Right cardiac atrium (tissue), 5 donors: ENCODE measurements at places on chromosomes 6 and 20. TPM values are rescaled to one million over a fixed set of nuclear protein-coding genes. Genes with fewer than 3 reads are reported as not detected.

DNA sequence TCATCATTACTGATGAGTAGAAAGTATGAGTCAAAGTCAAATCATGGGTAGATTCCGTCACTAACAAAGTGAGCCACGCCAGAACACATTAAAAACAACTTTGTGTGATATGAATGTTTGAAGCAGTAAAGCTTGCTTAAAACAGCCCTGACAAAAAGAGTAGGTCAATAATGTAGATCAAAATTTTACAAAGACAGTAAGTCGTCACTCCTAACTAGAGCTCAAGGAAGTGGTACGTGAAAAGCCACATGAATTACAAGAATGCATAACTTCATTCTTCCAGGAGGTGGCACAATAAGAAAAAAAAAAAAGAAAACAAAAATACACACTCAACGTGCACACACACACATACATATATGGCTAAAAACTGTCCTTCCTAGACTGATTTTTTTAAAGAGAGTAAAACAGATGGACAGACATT lies 69.9 kb downstream of the HACE1 start:
- no peak for DNase-seq

DNA sequence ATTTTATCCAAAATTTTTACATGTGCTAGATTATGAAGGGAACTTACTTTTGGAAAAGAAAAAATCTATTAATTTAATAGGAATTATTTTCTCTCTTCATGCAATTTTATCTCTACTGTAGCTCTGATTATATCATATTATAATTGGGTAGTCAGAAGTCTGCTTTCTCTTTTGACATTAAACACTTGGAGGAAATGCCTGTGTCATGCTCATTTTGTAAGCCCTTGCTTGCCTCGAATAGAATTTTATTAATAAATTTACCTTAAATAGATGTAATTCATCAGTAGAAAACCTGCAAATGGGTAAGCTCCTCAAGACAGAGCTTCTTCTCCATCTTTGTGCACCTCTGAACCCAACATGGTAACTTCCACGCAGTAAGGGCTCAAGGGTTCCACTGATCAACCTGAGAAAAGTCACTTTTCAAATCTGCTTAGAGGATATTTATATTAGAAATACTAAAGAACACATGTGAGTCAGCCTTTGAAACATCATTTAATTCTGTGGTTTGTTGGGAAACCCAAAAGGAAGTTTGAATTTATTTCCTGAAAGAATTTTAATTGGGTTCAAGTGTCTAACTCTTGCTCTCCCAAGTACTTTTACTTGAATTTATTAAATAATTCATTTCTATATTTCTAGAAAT lies 266.0 kb downstream of the ALDH8A1 start:
- no peak for DNase-seq

Gene SLC52A3
- 0.65 TPM for total RNA-seq

Gene PKIB
- total RNA-seq: 0.57 TPM

Gene SERINC1
- 201 TPM for total RNA-seq

- no peak for DNase-seq
Measured at GRCh38 chr6:133590814-133591213, 298.1 kb upstream of the TCF21 start.

Gene OXT
- total RNA-seq: not detected

Gene RBPJL
- total RNA-seq: not detected

DNA sequence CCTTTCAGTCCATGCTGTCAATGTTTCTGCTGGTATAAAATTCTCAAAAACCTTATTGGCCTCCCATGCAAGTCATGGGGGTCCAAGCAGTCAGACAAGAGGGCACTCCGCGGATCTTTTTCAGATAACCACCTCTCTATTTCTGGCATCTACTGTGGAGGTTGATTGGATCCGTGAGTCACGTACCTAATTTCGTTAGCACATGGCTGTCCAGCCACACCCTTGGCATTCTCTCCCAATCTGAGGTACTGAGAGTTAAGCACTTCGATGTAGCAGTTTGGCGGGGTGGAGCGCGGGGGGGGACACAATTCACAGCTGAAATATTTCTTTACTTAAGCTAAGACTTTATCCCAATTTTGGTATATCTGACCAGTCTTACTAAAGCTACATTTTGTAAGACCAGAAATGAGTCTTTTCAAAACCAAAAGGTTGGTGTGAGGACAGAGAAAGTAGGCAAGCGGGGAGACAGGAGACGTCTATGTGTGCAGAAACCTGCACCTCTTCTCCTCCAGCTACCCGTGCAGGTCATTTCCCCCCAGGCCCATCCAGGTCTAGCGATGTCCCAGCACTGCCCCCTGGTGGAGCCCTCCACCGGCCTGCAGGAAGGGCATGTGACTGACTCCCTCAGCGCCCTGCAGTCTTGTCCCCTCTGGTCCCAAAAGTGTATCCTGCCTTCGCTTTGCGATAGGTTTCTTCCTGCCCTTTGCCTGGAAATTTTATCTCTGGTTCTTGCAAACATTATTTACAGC lies 113.1 kb downstream of the ADAT2 start:
- DNase-seq: peak; percentile 75

Gene MYMX
- total RNA-seq: 2.3 TPM

- no peak for DNase-seq
Measured at GRCh38 chr20:43196243-43196642, 6.5 kb upstream of the PTPRT start.

- no peak for DNase-seq
Measured at GRCh38 chr20:4406627-4407026, 315.1 kb upstream of the PRND start.

DNA sequence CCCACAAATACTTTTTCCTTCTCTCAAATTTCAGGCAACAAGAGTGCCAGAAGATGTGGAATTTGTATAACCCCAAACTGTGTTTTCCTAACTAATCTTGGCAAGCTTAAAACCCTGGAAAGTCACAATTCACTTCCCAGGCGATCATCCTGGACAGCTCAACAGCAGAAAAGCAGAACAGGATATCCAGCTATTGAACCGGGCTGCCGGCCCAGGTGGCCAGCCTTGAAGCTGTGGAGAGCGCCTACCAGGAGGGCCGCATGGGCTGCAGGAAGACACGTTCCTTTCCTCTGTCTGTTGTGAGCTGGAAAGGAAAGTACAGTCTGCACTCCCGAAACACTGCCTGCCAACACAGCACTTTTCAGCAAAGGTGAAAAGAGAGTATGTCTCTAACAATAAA lies 719.7 kb upstream of the MARCKS start:
- peak; percentile 46 for DNase-seq

- DNase-seq: no peak
Measured at GRCh38 chr6:31162463-31163165, 4.2 kb downstream of the TCF19 start.

GRCh38 chr6:168676552-168677322 lies 235.8 kb downstream of the SMOC2 start:
- no peak for DNase-seq

DNA sequence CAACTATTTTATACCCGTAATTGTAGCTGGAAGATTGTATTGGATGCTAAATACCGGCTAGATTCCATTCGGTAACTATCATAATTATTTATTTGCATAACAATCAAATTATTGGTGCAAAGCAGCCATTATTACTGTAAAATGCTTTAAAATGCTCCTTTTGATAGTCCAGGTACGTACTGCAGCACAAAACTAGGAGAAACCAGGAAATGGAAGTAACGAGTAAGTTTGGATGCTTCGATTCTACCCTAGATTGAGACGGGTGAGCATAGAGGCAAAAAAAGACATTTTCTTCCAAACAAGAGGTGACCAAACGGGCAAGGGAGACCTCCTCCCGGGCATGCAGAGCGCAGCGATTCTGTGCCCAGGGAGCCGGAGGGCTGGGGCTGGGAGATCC lies 469 bp upstream of the XRN2 start:
- DNase-seq: no peak

- DNase-seq: no peak
Measured at GRCh38 chr6:108546079-108547049, 14.4 kb upstream of the FOXO3 start.

- DNase-seq: no peak
Measured at GRCh38 chr6:163866192-163866591, 451.7 kb downstream of the QKI start.

DNA sequence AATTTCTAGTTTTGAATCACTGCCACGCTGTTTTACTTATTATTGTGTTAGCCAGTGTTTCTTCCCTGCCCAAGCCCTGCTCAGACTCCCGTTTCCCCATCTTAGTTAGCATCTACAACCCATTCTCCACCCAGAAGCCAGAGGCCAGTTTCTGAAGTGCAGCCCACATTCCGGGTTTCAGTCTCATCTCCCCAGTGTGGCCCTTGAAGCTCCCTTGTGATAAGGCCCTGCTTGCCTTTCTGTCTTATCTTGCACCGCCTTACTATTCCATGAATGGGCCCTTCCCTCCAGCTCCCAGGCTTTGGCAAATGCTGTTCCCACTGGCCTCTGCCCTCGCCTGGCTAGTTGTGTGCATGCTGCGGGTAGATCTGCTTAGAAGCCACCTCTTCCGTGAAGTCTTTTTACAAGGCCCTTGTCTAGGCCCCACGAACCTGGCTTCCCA lies 41.1 kb downstream of the TOX2 start:
- DNase-seq: no peak

DNA sequence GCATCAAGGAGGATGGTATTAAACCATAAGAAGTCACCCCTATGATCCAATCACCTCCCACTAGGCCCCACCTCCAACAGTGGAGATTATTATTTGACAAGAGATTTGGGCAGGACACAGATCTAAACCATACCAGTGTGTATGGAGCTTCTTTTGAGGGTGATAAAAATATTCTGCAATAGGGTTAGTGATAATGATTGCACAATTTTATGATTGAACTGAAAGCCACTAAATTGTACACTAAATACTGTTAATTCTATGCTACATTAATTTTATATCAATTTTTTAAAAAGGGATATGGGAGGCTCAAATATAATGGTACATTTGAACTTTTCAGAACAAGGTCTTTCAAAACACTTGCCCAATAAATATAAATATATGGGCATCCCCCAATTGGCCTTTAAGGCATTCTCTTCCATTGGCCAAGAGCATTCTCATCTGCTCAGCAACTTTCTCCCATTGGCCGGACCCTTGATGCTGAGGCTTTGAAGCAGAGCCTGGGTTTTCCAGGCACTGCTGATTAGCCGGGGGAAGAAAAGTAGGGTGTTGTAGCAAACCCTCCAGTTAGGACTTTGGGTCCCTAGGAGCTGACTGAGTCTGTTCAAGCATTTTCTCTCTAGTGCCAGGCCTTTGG lies 209.9 kb downstream of the LRFN2 start:
- DNase-seq: no peak

DNA sequence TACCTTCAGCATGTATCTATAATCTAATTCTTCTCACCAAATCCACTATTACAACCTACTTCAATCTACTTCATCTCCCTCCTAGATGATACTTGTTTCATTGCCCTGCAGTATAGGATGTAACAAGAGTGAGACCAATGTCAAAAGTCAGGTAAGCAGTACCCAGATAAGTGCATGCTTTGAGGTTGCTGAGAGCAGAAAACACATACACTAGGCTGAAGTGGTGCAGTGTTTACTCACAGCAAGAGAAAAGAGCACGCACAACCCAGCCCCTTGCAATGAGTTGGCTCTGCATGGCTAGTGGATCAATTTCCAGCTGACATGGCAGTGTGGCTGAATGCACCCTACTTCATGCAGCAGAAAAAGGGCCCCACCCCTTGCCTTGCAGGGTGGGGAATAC lies 199.9 kb downstream of the EPHA7 start:
- no peak for DNase-seq

DNA sequence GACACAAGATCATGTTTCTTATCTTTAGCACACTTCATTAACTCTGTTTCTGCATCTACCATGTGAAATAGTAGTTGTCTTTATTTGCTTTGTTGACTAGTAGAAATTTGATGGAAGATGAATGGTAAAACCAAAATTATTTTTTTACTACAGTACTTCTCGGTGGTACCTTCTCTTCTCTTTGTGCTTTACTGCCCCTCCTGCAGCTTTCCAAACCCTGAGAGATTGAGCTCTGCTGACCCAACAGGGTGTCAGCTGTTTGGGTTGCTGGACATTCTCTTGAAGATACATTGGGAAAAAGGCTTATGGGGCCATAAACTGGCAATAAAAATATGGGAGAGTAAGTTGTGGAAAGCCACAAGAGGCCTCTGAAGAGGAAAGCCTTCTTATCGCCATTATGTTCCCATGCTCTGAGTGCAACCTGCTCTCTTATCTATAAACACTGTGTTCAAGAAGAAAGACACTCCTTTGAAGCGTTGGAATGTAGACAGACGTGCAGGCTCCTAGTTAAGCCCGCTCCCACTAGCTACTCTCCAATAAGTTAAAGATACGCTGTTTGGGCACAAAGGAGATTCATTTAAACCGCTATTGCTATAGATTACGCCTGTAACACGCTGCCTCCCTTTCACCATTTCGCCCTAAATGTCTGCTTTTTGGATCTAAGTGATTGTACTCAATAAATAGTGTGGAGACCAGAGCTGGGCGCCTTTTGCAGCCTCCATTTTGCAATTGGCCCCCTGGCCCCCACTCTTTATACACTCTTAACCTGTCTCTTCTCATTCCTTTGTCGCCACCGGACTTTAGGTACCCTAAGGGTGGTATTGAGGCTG lies 60.1 kb upstream of the PRSS16 start:
- no peak for DNase-seq

DNA sequence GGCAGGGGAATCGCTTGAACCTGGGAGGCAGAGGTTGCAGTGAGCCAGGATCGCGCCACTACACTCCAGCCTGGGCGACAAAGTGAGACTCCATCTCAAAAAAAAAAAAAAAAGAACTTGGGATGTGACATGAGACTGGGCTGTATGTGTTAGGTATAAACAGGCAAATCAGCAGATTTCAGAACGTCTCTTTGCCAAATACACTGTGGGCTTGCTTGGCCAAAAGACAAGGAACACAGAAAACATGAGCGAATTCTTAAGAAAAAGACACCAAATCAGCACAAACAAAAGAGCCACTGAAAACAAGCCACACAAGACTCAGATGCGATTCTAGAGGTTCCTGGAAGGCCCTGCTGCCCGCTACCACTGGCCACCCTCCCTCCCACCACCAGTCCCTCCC lies 12.5 kb downstream of the ETV7 start:
- DNase-seq: no peak

Gene SAMHD1
- total RNA-seq: 106 TPM

DNA sequence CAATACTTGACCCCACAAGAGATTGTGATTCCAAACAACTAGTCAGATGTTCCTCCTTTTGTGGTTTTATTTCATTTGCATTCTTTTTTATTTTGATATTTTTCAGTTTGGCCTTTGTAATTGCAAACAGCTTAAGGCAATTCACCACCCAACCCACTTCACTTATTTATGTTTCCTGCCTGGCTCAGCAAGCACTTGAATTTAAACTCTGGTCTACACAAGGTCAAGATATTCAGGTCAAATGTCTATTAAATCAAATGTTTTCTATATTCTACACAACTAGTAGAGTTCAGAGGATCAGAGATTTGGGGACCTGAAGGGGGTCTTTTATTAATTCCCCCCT lies 100.1 kb downstream of the SGK1 start:
- DNase-seq: no peak

Gene ADGRF5
- 38.1 TPM for total RNA-seq

Gene CALHM4
- not detected for total RNA-seq
